ENCODE measurements at places on chromosomes 7 and 10. TPM values are rescaled to one million over a fixed set of nuclear protein-coding genes. Genes with fewer than 3 reads are reported as not detected.

The SPDYE9 gene
- 0.07 TPM for total RNA-seq

DNA sequence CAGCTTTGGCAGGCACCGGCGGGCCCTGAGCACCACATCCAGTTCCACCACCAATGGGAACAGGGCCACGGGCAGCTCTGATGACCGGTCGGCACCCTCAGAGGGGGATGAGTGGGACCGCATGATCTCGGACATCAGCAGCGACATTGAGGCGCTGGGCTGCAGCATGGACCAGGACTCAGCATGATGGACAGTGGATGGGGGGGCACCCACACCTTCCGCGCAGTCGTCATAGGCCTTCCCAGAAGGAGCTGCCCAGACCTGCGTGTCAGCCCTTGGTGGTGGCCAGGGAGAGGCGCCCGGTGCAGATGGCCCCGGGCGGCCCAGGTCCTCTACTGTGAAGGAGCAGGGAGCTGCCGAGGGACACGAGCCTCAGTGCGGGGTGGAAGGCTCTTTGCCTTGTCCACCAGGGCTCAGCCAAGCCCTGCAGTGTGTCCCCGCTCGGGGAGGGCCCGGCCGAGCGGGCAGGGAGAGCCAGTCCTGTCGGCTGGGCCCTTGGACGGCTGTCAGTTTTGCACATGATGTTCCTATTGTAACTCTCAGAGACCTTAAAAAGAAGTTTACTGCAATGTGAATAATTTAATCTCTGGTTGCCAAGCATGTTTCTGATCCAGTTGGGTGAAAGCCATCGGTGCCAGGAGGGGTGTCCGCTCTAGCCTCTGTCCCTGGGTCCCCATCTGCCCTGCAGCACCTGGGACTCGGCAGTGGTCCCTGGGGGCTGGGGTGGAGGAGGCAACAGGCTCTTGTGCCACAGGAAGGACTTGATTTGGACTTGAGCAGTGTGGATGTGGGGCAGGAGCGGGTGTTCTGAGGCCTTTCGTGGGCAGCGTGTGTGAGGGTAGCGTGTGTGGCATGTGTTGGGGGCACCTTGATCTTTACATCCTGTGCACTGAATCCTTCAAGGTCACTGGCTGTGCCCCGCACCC lies 12.6 kb downstream of the NACAD start:
- no peak for DNase-seq

DNA sequence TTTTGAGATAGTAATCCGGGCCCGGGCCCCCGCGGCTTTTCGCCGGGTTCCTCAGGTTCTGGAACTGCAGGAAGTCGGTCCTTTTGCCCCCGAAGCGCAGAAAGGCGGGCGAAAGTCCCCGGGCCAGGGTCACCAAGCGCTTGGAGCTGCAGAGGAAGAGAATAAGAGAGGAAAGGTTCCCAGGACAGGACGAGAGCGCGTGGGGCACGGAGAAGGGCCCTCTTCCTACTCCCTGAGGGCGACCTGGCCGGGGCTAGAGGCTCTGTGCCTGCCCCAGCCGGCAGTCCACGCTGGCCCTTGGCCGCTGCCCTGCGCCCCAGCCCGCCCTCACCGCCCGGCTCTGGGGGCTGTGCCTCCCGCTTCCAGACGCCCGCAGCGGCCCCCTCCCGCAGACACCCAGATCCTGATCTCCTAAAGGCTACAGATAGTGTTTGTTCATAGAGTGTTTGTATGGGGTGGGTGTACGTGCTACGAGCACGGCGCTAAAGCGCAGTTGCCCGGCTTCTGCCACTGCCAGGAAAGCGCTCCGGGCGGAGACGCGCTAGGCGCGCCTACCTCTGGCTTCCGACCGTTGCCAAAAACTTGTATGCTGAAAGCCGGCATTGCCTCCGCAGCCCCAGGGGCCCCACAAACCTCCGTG lies 3.2 kb downstream of the HPSE2 start:
- peak; percentile 36 for DNase-seq

The ABCB4 gene
- total RNA-seq = 1.2 TPM

The VIPR2 gene
- 2.8 TPM for total RNA-seq

DNA sequence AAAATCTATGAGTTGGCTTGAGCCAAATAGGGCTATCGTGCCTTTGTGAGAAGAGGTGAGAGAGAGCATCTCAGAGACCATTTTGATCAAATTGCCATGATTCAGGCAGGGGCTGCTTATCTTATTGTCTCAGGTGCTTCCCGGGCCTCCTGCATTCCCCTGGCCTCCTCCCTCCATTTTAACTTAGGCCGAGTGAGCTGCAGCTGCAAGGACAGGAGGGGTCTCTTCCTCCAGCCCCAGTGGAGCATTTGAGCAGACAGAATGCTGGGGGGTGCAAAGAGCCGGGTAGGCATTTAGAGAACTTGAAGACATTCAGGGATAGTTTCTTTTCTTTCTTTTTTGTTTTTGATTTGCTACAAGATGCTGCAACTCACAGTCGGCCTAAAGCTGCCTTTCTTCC lies 59.0 kb downstream of the BUB3 start:
- no peak for DNase-seq

The FAM131B gene
- 2.5 TPM for total RNA-seq

DNA sequence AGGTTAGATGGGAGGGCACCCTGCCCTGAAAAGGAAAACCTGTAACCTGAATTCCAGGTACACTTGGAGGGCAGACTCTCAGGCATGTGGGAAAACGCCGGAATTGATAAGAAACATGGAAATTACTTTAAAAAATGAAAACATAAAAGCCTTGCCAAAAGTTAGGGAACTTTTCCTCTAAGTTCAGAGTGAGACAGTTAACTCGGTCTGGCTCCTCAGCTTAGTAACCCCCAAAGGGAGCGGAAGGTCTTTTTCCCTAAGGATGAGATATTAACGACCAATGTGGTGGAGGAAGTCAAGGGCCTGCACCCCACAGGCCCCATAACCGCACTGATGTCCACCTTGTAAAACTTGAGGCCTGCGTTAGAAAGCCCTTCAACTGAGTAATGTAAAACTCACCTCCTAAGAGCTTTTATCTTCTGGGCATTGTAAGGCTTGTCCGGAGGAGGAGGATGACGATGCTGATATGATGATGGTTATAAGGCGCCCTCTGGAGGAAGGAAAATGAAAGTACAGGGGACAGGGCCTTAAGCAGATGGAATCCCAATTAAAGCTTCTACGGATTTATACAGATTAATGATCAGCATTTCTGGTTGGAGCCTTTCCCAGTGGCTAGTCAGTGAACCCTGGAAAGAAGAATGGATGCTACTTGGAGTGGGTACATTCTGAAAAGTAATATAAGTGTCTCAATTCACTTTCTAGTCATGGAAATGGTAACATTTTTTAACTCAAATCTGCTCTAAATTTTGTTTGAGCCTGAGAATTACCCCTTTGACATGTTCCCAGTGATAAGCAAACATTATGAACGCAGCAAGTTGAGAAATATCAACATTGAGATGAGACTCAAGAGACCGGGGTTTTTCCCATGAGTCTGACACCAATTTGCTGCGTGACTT lies 694 bp downstream of the COL1A2 start:
- DNase-seq = peak; percentile 85

GRCh38 chr7:37351716-37352115 lies 96.9 kb downstream of the ELMO1 start:
- no peak for DNase-seq

The PNLIPRP2 gene
- 21.1 TPM for total RNA-seq

GRCh38 chr10:95758351-95759025 lies 2.5 kb downstream of the ENTPD1 start:
- DNase-seq = no peak

- no peak for DNase-seq
These were observed at the start of gene TFR2 for GRCh38 chr7:100641463-100641859. Gene TFR2 (minus strand): TSS chr7:100641552. CDS start chr7:100641509, 43 bp downstream.

DNA sequence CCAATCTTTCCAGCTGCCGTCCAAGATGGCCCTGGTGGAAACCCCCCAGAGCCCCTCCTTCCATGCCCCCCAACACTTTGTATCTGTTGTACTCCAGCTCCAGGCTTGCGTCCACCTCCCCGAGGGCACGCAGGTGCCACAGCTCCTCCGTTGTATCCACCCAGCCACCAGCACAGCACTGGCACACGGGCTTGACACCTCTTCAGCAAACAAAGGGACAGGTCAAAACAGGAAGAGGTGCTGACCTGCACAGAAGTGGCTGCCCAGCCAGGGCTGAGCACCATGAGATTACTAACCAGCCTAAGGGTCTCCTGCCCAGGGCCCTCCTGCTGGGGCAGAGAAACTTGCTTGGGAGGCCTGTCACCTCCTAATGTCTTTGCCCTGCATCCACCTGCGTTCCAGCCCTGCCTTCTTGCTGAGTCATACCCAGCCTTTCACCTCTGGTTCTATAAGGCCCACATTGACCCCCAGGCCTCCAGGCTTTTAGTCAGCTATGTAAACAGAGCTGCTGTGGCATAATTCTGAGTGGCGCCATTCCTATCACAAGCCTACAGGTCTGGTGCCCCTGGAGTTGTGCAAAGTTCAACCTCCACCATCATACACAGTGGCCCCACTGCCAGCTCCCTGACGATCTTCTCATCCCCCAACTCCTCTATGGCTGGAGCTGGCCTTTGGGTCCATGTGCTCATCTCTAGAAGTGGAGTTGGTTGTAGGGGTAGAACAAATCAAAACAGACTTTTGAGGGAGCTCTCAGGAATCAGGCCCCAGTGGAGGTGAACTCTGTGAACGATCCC lies 20.9 kb downstream of the SLC29A3 start:
- peak; percentile 86 for DNase-seq

The PON1 gene
- total RNA-seq = 37.4 TPM

DNA sequence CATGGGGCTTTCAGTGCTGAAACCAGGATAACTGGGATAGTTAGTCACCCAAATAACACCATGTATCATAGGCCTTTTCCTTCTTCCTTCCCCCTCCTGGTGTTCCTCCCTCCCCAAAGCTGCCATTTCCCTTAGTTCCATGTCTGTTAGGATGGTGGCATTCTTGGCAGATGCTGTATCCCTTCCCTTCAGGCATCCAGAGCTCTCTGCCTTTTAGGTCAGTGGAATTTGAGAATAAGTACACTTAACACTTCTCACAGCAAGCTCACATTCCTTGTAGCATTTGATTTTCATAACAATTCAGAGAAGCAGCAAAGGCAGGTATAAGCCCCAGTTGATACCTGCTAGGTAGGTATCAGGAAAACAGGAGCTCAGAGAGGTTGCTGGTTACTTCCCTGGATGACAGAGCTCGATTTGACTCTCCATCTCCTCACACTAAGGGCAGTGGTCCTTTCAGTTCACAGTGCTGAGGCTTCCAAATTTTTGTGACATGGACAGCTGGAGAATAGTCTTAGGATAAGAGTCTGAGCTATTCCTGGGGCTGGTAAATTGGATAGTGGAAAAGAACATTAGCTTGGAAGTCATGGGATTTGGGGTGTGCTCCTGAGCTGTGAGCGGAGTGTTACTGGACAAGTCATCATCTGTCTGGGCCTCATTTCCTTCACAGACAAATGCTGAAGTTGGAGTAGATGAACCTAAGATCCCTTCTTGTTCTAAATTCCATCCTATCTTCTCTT lies 108.7 kb upstream of the RHOBTB1 start:
- DNase-seq = no peak

- no peak for DNase-seq
These were observed 496.2 kb downstream of the TNS3 start for GRCh38 chr7:47085491-47086275.

DNA sequence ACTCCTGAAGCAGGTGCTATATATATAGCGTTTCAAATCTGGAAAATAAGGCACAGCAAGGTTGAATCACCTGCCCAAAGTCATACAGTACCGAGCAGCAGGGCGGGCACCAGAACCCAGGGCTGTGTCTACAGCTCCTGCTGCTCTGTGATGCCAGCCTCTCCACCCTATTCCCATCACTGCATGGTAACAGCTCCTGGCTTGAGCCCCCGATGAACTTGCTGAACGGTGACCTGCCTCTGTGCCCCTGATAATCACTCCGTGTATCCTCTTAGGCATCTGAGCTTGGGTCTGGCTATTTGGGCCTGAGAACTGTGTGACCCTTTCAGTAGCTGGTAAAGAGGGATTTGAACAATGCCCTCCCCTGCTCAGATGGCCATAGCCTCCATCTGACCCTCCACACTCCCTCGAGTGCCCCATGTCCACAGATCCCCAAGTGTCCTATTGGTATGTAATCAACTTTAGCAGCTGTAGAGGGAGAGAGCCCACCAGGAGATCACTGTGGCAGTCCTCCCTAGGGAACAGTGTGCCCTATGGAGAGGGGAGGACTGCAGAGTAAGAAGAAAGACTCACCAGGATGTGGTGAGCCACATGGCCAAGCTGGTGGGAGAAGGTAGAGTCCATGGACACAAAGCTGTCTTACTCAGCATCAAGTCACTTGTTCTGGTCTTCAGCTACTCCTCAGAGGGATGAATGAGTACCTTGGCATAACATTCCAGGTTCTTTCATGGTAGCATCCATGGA lies 1.1 kb upstream of the ARHGAP22 start:
- DNase-seq = no peak

The BMPER gene
- total RNA-seq = 6.3 TPM

DNA sequence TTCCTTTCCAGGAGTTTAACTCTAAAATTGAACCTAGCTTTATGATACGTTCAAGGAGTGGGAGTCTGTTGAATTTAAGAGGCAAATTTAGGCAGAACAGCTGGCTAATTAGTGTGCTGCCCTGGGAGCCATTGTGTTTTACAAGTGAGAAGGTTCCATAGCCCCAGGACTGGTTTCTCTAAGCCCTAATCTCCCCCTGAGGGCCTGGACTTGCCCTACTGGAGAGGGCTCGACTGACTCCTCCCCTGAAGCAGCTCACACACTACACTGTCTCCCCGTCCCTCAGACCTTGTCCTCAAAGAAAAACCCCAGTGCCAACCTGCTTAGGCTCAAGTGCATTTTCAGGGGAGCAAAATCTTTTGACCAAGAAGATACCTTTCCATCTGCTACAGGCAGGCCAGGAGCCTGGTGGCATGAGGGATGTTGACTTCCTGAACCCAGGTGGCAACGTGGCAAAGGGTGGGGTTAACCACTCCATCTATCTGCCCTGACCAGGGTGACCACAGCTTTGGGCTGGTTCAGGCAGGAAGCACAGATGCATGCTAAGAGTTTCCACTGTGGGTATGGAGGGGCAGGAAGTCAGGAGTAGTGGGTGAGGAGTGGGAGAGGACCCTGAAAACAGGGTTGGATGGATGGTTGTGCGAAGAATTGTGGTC lies 68.9 kb upstream of the CARD11 start:
- no peak for DNase-seq

- peak; percentile 77 for DNase-seq
These were observed 473 bp downstream of the ADCK2 start for GRCh38 chr7:140673063-140673773.

GRCh38 chr10:123269675-123270074 lies 115.5 kb downstream of the BUB3 start:
- no peak for DNase-seq

The CFAP46 gene
- total RNA-seq = 1.6 TPM

The VAX1 gene
- total RNA-seq = not detected

DNA sequence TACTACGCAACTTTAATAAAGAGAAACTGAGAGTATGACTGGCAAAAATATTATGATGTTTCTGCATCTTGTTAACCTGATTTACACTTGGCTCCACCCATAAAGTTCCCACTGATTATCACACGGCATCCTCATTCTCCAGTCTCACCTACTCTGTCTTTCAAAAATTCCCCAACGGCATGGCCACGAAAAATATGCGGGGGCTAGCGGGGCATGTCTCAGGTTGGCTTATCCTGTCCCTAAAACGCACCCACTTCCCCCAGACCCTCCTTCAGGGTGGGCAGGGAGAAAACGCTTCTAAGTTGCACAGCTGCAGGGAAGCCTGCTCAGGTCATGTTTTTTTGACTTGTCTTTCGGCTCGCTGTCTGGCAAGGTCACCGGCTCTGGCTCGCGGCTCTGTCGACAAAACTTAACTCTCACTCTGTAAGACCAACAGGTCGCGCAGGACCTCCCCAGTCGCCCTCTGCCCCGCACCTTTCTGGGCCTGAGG lies 3.8 kb downstream of the CDK6 start:
- no peak for DNase-seq

The PRXL2A gene
- total RNA-seq = 159 TPM

- no peak for DNase-seq
These were observed 66.4 kb upstream of the ATRNL1 start for GRCh38 chr10:115026746-115027140.

The HDAC9 gene
- 6.7 TPM for total RNA-seq

The PDLIM1 gene
- total RNA-seq = 61.0 TPM

The TEX36 gene
- not detected for total RNA-seq

Data from hepatocyte (in vitro differentiated cells).